Caudate nucleus (tissue), 63 donors: ENCODE measurements at places on chromosomes 12 and 14.
A peak's percentile ranks its signal among the peaks of the same experiment; 100 is the strongest.

GRCh38 chr12:50749459-50749882, 14.4 kb upstream of the ATF1 start:
- DNase-seq = no peak

DNA sequence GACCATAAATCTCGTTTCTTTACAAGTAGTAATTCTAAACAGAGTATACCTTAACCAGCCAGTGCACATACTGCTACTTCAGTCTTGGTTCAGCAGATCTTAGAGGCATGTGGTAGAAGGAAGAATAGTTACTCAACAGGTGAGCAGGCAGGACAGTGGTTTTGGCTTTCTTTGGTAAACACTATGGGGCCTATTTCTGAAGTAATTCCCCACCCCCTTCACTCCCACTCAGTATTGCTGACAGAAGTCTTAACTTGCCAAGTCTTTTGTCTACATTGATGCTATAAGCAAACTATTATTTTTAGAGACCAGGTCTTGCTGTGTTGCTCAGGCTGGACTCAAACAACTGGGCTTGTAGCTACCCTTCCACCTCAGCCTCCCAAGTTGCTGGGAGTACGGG, 68.5 kb downstream of the FBXO34 start:
- no peak for DNase-seq

DNA sequence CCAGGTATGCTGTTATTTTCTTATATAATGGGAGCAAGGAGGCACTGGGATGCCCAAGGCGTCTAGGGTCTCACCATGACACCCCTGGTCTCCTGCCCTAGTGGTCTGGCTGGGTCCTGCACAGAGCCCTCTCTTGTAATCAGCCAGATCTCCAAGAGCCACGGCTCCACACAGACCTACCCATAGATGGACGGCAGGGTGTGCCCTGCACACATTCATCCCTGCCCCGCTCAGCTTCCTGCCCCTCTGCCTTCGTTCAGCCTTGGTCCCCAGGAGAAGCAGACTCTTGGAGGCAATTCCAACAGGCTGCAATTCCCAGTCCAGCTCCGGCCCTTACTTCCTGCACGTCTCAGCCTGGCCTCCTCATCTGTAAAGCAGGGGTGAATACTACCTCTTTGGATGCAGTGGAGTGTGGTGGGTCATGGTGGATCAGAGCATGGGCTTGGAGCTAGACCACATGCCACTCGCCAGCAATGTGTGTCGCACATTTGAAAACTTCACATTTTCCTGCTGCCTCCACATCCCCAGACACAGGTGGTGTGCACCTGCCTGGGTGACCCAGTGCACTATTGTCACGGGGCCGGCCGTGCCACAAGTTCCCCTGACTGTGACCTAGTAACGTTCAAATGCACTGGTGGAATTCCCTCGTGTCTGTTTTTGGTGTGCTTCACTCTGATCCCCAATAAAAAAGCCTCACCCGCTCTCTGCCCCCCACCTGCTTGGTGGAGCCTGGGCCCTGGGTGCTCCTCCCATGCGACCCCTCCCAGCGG, 171.1 kb upstream of the PRMT8 start:
- DNase-seq = no peak

GRCh38 chr12:14886271-14886670, 617 bp upstream of the MGP start:
- DNase-seq = no peak

DNA sequence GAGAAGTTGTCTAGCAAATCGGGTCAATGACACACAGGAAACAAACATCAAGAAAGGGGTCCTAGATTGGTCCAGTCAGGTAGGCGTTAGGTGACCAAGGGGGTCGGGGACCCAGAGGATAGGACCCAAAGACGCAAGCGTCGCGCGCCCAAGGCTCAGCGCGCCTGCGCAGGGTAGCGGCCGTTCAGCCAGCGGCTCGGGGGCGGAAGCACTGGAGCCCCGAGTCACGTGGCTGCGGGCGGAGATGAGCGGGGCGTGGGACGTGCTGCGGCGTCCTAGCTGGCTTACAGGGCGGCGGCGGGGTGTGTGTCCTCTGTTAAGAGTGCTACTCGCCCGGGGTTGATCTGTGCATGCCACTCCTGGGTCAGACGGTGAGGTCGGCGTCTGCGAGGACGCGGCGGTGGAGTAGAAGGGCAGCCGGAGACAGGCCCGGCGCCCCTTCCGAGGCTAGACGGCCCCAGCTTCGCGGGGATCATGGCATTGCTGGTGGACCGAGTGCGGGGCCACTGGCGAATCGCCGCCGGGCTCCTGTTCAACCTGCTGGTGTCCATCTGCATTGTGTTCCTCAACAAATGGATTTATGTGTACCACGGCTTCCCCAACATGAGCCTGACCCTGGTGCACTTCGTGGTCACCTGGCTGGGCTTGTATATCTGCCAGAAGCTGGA, at the start of gene SLC35E3:
TSS of gene SLC35E3 (plus strand) at position 273 of the 668 bp plus-strand sequence. CDS start at position 475, 202 bp downstream.
- DNase-seq = peak; percentile 75

GRCh38 chr12:24198936-24199671, 249.6 kb upstream of the SOX5 start:
- no peak for DNase-seq

DNA sequence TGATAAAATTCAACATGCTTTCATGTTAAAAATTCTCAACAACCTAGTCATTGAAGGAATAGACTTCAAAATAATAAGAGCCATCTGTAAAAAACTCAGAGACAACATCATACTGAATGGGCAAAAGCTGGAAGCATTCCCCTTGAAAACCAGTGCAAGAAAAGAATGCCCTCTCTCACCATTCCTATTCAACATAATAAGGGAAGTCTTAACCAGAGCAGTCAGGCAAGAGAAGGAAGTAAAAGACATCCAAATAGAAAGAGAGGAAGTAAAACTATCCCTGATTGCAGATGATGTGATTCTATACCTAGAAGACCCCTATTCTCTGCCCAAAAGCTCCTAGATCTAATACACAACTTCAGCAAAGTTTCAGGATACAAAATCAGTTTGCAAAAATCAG, 52.9 kb downstream of the APOBEC1 start:
- DNase-seq = no peak

- DNase-seq = peak; percentile 21
Measured at GRCh38 chr14:95313707-95314106, 6.0 kb downstream of the CLMN start.

GRCh38 chr14:62557416-62557815, 487.8 kb downstream of the KCNH5 start:
- DNase-seq = no peak

- no peak for DNase-seq
Measured at GRCh38 chr14:34620839-34621238, 9.1 kb downstream of the SNX6 start.

DNA sequence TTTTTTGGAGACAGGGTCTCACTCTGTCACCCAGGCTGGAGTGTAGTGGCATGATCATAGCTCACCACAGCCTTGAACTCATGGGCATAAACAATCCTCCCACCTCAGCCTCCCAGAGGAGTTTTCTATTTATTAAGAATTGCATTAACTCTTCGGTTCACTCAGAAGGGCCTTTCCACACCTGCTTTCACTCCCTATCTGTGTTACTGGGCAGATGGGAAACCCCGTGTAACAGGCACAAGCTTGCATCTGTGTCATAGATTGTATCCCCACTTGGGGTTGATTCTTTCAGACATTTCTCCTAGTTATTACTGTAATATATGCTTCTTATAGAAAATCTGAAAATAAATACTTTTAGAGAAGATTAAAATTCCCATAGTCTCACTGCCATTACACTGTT, 38.7 kb downstream of the STX2 start:
- DNase-seq = no peak

GRCh38 chr14:81682134-81682533, 148.5 kb upstream of the SEL1L start:
- DNase-seq = no peak

- no peak for DNase-seq
Measured at GRCh38 chr12:57837864-57838562, 8.5 kb downstream of the CTDSP2 start.

DNA sequence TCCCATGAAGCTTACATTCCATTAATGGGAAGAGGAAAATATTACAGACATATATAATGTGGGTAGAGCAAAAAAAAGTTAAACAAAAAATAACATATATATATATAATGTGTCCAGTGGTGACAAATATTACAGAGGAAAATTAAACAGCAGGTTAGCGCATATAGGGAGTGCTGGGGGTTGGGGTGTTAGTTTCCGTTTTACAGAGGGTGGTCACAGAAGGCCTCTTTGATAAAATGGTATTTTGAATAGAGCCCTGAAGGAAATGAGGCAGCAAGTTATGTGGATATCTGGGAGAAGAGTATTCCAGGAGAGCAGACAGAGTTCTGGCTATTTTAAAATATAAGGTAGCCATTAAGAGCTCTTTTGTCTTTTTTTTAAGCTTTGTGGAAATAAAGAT, 73.2 kb downstream of the DCAF5 start:
- no peak for DNase-seq

DNA sequence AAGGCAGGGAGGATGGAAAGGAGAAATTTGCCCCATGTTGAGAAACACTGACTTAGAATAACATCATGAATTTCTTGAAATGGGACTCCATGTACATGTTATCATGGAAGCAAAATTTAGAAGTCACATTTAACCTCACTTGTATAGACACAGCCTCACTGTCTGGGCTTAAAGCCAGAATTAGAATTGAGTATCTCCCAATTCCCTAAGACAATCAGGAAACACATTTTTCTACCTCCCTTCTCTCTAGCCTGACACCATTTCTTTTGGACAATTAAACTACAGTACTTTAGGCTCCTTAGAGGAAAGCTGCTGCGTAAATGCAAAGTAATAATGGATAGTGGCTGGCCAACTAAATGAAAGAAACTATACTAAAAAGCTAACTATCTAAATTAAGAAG, 795.5 kb downstream of the C12orf50 start:
- no peak for DNase-seq

DNA sequence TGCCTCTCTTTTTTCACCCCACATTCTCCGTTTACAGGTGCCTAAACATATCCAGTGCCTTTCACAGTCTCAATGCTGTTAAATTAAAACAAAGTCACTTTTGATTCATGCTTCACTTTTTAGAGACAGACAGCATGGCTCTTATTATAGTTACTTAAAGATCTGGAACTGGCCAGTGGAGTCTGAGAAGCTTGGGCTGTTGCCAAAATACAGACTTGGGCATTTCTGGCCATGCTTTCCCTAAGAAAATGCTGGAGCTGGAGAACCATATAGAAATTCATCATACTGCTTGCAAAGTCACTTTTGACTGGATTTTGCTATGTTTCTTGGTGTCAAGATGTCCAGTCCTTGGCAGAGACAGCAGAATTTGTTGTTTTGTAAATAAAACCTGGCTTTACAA, 12.2 kb upstream of the GPR68 start:
- no peak for DNase-seq
